ENCODE measurements at places on chromosomes 12 and 14. TPM values are rescaled to one million over a fixed set of nuclear protein-coding genes. Genes with fewer than 3 reads are reported as not detected.

GRCh38 chr14:37247791-37248461 is 50.2 kb downstream of the MIPOL1 start:
- no peak for DNase-seq

GRCh38 chr12:52580496-52580895 is 6.9 kb upstream of the KRT74 start:
- DNase-seq: no peak

DNA sequence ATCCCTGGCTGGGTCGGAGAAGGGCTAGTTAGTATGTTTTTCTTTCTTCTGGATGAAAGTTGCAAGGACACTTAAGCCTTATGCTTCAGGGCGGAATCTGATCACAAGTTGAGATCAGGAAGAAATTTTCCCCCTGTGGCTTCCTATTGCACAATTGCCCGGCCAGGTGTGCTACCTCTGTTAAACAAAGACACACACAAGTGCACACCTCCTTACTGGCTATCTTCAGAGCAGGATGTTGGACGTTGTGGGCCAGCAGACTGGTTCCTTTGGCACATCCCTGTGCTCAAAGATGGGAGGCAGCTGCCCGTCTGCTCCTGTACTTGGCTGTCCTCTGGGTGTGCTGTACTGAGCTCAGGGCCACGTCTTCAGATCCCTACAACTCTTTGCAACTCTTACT is 19.1 kb downstream of the ETV6 start:
- DNase-seq: no peak

- no peak for DNase-seq
These were observed 38.4 kb downstream of the ZFHX2 start for GRCh38 chr14:23513005-23513817.

DNA sequence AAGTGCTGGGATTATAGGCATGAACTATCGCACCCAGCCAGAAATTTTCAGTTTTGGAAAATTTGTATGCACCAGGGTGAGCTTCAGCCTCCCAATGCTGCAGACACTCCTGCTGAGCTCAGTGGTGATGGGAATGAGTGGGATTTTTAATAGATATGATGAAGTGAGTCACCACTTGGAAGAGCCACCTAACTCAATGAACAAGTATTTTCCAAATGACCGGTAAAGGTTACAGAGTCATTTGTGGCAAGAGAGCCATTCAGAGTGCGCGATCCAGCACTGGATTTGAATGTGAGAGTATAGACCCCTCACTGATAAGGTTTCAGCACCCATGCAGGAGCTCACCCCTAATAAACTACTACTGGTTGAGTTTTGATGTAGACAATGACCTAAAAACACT is 100.7 kb downstream of the PPP2R5C start:
- DNase-seq: no peak

DNA sequence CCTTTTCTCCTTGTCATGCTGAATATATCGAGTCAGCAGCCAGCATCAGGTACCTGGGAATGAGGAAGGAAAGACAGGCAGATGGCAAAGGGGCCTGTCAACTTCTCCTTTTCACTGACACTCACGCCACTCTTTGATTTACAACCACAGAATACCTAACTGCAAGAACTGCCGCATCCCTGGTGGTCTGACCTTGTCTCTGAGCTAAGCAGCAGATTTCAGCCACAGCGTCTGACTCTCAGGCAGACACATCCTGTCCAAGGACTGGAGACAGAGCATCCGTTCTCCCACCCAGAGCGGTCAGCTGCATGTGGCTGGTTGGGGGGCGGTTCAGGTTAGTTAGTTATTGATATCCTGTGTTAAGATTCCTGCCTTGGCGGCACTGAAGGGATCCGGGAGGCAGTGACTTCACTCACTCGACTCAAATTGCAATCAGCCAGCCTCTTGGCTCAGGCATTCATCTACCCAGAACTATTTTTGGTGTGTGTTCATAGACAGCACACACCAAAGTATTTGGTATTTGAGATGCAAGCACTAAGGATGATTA is 11.2 kb upstream of the MAP1LC3B2 start:
- DNase-seq: no peak

GRCh38 chr14:48140804-48141203 is 465.4 kb upstream of the MDGA2 start:
- no peak for DNase-seq

DNA sequence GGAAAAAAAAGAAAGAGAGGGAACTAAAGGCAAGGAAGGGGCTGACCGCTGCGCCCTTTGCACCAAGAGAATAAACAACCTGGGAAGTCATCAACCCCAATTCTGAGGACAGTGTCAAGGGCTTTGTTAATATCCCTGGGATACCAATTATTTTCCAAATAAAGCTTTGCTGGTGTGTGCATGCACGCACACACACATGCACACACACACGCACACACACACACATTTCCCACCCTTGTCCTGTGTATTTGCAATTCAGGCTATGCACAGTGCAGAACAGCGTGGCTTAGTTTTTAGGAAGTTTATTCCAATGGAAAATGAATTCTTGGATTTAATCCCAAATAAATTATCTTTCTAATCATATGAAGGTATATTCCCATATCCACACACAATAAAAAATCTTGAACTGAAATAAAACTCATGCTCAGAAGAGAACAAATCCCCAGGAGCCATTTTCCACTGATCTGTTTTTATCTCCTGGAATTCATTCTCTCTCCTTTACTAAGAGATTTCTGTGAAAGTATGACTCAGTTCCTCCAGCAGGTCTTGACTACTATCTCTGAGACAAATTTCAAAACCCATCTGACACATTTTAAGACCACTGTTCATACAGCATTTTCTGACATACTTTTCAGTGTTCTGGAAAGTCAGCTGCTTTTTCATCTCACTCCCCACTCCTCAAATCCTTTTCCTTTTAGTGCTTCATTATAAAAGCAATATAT is 334.4 kb upstream of the ATP2B1 start:
- no peak for DNase-seq

DNA sequence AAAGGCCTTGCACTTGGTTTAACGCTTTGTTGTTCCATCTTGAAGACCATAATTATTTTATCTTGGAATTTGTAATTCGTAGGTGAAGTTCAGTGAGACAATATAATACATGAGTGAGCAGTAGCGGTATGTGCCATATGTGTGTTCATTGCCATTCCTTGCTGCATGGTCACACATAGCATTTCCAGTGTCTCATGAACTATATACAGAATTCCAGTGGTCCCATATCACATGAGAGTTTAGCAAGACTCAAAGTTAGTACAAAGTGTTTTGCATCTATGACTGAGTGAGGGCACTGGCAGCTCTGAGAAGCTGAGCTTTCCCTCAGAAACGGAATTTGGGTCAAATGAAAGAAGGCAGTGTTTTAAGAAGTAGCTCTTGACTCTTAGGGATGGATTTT is 359.8 kb downstream of the FOXG1 start:
- DNase-seq: no peak

- DNase-seq: no peak
These were observed 1617.9 kb upstream of the SEL1L start for GRCh38 chr14:83151571-83151970.

DNA sequence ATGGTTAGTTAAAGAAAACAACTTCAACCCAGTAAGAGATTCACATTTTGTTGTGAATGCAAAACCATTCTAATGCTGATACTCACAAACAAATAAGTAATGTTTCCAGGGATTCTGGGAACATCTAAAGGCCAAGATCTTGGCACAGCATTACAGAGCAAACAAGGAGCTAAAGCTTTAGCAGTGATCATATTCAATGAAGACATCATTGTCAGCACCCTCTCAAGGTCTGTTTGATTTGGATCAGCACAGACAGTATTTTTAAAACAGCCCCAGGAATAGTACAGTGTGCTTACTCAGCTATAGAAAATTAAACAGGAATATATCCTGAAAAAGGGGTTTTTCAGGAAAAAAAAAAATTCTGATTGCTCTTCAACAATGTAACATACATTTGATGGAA is 71.4 kb downstream of the TMEM260 start:
- DNase-seq: no peak

- DNase-seq: no peak
These were observed 122.5 kb downstream of the DAD1 start for GRCh38 chr14:22466491-22466890.

GRCh38 chr14:99728231-99728920 is 44.3 kb downstream of the CYP46A1 start:
- no peak for DNase-seq

GRCh38 chr12:112149596-112149995 is 24.2 kb downstream of the TRAFD1 start:
- DNase-seq: no peak

DNA sequence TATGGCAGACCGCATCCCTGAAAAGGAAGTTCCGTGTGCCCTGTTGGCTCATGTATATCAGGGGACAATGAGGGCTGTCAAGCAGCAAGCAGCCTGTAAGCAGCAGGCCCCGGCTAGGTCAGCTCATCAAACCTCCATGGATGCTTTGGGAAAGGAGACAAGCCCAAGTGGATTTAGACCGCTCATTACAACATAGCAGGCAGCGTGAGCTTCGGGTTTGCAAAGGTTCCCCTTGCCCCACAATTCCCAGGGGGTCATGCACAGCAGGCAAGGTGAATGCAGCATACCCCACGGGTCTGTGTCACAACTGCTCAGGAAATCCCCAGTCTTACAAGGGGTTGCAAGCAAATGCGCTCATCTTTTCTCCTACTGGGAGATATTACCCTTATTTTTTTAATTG is 54.6 kb downstream of the KCNK13 start:
- DNase-seq: no peak

- no peak for DNase-seq
These were observed 32.2 kb downstream of the FBXO21 start for GRCh38 chr12:117158096-117158495.

DNA sequence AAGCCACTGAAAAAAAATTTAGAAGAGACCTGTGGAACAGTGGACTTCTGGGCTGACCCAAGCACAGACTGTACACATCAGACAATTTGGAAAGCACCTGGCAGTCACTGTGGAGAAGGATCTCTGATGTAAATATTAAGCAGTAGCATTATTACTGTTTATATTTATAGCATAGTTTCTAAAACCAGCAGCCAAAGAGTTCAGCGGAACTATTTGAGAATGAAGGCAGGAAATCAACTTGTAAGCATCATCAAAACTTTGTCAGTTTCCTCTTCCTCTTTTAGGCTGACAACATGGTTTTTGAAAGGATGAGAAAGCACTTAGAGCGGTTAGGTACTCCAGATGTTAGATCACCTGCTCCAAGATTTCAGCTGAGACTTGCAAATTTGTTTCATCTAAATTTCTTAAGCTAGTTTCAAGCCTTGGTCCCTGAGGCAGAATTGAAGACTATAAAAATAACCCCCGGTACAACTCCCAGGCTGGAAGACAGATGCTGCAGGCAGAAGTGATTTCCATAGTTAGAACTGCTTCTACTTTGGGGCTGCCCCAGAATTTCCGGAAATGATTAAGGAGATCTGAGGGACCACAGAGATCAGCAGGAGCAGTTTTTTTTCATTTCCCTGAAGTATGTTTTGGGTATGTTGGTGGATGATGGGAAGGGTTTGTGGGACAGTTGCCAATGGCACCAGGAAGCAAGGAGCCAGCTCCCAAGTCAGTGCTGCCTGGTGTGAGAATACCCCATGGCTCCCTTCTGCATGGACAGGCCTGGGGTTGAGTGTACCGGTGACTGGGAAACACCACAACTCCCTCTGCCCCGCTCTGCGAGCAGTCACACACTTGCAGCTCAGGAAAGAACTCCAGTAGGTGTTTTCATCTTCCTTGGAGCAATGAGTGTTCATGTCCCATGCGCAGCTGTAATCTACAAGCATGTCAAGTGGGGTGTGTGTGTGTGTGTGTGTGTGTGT is 354.5 kb downstream of the NUAK1 start:
- no peak for DNase-seq

Gene RGS6
- 0.14 TPM for total RNA-seq

Gene EFS
- not detected for total RNA-seq
